ENCODE measurements at places on chromosomes 7 and 10.

DNA sequence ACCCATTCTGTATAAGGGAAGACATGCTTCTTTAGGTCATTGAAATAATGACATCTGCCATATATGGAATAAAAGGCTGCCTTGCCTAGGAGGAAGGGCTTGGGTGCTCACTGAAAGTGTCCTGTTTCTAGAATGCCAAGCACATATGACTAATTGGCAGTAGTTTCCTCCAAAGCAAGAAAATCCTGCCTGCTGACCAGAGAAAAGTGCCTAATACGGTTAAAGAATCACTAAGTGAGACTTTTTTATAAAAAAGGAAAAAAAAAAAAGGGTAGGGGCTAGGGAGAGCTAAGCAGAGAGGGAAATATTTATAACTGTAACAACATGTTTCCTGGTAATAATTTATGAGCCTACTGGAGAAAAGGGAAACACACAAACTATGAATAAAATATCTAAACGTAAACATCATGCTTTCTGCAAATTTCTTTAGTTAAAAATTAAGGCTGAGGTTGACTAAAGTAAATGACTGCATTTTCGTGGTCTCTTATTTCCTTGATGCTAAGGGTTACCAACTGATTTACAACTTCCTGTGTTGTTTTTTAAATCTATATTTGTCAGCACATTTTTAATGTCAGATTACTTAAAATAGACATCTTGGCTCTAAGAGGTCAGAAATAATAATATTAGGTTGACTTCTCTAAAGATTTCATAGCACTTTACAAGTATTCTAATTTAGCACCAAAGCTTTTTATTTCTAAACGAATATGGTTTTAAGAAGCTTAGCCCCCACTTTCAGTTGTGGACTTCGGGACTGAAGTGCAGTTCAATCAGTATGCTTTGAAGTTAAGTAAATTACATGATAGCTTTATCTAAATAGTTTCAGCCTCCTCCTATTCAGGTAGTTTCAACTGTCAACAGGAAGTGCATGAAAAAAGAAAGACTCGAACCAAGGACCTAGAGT lies 89.6 kb downstream of the CABCOCO1 start:
- DNase-seq: no peak

DNA sequence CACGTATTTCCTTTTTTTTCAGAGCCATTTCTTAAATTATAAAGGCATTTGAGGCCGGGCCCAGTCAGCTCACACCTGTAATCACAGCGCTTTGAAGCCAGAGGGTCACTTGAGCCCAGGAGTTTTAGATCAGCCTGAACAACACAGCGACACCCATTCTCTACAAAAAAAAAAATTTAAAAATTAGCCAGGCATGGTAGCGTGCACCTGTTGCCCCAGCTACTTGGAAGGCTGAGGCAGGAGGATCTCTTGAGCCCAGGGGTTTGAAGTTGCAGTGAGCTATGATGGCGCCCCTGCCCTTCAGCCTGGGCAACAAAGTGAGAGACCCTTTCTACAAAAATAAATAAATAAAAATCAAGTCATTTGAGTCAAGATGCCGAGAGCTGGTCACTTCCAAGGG lies 3.0 kb downstream of the TMEM130 start:
- DNase-seq: no peak

DNA sequence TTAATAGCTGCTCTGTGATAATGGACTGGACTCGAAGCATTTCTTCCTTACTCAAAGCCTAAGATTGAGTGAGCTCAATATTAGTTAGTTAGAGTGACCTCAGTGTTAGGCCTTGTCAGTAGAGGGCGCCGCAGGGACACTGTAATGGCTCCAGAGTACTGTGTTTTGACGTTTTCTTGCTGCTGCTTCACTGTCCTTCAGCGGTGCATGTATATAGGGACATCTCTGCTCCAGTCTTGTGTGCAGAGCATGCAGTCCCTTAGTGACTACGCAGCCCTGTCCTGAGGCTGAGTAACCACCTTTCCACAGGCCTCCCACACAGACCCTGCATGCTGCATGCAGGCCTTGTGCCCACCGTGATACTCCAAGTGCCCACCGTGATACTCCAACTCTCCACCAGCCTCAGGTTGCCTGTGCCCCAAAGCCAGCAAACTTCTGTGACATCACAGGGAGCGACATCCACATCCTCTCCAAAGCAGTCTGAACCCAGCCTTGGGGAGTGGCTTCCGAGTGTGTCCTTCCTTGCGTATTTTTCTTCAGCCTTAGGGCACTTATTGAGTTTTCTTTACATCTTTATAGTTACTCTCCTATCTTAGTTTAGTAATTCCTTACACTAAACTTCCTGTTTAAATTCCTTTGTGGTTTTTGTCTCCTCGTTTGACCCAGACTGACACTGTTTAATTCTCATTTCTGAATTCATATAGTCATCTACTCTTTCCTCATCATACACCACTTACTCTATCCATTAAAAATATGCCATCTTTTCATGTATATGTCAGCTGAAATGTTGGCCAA lies 118.2 kb downstream of the JAZF1 start:
- peak; percentile 68 for DNase-seq

DNA sequence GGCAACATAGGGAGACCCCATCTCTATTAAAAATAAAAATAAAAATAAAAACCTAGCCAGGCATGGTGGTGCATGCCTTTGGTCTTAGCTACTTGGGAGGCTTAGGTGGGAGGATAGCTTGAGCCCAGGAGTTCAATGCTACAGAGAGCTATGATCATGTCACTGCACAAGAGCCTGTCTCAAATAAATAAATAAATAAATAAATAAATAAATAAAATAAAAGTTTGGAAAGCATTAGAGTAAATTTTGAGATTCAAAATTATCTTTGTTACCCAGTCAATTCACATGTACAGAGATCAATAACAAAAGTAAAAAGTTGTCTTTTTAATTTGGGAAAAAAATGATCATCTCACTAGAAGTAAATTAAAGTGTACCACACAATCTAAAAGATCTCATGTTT lies 255.8 kb upstream of the MYO3A start:
- no peak for DNase-seq

- DNase-seq: no peak
Measured at GRCh38 chr10:116210588-116211346, 62.2 kb downstream of the GFRA1 start.

DNA sequence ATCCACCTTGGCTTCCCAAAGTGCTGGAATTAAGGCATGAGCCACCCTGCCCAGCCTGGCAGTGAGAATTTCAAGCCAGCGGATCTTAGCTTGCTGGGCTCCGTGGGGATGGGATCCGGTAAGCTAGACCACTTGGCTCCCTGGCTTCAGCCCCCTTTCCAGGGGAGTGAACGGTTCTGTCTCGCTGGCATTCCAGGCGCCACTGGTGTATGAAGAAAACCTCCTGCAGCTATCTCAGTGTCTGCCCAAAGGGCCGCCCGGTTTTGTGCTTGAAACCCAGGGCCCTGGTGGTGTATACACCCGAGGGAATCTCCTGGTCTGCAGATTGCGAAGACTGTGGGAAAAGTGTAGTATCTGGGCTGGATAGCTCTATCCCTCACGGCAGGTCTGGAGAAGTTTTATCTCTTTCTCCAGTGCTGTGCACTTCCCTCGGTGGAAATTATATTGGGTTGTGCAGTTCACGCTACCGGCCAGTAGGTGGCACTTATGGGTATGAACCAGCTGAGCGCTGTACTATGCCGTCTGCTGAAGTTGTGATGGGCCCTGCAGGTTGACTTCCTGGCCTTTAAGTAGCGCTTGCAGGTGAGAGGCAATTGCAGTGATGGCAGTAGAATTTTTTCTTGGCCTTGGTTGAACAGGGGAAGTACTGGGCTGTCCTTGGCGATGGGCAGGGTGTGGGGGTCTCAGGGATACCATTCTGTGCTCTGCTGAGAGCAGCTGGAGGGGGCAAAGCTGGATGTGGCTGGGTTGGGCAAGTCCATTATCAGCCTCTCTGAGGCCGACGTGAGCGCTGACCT lies 138.0 kb upstream of the MTPN start:
- peak; percentile 39 for DNase-seq

DNA sequence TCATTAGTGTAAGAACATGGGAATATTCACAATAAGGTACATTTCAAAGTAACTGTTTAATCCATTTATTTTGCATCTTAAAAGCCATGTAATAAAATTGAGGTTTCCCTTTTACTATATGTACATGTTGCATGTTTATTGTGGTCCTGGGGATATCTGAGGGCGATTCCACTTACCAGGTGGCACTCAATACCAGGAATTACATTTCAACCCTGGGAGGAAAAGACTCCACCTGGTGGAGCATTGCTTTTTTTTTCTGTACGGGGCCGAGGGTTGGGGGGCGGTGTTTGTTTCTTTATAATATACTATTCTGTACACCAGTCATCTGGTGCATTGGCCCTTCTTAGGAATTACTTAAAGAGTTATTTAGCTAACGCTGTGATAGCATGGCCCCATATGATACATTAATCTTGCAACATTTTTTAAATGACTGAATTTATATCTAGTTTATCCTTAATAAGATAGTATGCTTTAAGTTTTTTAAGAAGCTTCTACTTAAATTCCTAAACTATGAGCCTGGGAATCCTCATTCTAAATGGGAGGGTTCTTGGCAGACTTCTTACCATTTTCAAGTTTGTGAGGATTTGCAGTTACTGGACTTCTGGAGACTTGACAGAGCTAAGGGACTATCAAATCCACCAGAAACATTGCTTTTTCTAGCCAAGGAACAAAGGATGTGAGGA lies 7.2 kb upstream of the HGF start:
- DNase-seq: peak; percentile 23

Measured in NCI-H2081 (cell line).